ENCODE measurements at places on chromosomes 6 and 20.
A peak's percentile ranks its signal among the peaks of the same experiment; 100 is the strongest.

- peak; percentile 37 for DNase-seq
Observed at GRCh38 chr6:98845211-98846020, 11.0 kb downstream of the POU3F2 start.

GRCh38 chr6:41935193-41935574 is 6.4 kb downstream of the CCND3 start:
- DNase-seq = no peak

DNA sequence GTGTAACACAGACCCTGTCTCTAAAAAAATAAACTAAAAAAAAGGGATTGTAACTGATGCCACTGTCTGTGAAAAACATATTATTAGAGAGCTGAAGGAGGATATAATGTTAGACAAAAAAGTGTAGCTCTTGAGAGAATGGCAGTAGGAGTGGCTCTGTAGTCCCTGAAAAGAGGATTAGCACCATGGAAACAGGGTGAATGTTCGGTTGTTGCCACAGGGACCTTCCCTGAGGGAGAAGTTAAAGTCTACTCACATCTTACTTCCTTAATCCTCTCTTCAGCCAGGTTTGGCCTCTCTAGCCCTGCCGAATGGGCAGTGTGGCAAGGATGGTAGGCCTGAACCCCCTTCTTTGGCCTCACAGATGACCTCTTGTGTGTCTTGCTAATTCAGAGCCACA is 12.1 kb downstream of the SCAND1 start:
- DNase-seq = no peak

DNA sequence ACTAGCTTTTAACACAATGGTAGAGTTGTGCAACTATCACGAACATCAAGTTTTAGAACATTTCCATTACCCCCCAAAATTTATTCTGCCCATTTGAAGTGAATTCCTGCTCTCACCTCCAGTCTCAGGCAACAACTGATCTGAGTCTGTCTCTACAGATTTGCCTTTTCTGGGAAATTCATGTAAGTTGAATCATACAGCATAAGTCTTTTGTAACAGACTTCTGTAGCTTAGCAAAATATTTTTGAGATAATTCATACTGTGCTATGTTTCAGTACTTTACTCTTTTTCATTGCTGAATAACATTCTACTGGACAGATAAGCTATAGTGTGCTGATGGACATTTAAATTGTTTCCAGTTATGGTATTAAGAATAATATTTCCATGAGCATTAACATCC is 447.3 kb upstream of the GJE1 start:
- DNase-seq = no peak

DNA sequence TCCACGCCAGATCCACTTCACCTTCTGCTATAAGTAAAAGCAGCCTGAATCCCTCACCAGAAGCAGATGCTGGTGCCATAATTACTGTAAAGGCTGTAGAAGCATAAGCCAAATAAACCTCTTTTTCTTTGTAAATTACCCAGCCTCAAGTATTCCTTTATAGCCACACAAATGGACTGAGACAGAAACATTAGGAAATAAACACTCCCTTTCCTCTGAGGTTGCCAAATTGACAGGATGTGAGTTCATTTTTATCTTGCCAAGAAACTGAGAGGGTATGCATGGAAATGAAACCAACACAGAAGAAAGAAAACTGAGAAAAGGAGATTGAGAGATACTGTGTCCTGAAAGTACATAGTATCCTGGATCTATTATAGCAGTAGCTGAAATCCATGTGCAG is 481.2 kb downstream of the HAO1 start:
- DNase-seq = no peak

DNA sequence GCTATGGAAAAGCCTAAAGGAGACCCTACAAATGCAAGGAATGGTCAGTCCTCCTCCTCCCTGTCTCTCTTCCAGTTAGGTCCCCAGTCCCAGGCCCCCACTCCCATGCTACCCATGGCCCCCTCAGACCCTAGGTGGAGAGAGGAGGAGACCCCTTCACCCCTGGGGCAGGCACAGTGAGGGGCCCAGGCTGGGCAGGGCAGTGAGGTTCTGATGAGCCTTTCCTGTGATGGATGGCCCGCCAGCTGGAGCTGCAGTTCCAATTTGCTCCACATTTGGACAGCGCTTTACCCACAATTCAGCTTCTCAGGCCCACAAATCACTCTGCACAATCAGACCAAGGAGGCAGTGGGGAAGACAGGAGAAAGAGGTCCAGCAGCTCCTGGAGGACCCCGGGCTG is 37.3 kb upstream of the MLN start:
- no peak for DNase-seq

- DNase-seq = no peak
Observed at GRCh38 chr20:13788167-13788834, 3.5 kb downstream of the NDUFAF5 start.

DNA sequence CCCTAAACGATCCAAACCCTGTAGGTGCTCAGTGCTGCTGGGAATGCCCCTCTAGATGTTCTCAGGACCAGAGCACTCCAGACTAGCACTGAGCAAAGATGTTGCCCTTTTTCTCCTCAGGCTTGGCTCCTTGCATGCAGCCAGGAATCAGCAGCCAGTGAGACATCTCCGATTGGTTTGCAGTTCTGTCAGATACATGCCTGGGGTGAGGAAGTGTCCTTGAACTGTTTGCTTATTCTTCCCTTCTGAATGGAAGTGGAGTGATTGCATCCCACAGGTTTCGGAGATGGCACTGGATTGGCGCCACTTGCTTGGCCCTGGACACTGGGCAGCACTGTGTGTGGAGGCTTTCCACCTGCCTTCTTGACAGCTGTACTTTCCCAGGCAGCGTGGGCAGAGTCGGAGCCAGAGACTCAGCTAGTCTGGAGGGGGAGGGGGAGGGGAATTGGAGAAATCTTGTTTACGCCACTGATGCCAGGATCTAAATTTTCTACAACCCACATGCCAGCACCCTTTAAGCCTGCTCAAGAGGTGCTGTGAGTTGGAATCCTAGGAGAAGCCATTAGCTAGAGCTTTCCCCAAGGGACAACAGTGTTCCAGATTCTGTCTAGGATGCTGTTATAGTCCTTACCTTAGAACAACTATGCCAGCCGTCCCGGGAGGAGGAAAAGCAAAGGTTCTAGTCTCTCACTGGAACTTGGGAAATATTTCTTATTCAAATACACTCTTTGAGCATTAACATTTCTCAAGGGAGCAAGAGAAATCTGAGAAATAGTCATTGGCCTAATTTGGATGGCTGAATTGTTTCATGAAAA is 49.2 kb upstream of the SASH1 start:
- no peak for DNase-seq

DNA sequence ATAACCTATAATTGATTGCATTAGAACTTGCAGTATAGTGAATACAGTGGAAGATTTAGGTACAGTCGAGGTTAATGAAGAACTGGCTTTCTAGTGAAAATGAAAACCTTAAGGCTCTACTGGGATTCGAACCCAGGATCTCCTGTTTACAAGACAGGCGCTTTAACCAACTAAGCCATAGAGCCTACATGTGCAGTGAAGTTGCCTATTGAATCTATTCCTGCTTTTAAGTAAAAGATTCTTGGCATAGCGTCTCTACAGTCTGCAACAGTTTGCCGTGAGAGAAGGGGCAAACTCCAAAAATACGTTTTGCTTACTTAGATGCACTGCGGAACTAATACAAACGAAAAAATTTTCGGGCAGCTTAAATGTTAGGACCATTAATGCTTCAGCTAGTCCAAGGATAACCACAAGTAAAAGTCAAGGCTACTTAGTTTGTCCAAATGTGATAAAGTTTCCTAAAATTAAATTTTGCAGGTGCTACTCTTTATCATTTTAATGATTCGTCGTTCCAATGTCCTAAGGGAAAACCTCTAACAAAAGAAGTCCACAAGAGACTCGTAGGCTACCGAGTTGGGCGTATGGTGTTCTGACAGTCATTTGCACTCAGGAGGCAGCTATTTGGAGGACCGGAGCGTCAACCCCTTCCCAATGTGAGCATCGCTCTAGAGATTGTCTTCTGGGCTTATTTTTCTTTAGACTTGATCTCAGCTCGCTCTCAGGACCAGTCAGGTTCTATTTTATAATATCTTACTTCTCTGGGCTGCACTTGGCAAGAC is 31.3 kb upstream of the ZSCAN23 start:
- DNase-seq = no peak

DNA sequence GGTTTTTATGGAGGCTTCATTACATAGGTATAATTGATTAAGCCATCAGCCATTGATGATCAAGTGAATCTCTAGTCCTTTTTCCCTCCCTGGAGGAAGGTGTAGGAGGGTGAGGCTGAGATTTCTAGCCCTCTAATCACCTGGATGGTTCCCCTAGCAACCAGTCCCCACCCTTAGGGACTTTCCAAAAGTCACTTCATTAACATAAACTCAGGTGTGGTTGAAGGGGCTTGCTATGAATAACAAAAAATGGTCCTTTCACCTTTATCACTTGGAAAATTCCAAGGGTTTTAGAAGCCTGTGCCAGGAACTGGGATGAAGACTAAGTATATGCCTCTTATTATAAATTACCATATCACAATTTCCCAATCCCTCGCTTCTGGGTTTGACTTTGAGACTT is 40.4 kb downstream of the SMPDL3A start:
- no peak for DNase-seq

DNA sequence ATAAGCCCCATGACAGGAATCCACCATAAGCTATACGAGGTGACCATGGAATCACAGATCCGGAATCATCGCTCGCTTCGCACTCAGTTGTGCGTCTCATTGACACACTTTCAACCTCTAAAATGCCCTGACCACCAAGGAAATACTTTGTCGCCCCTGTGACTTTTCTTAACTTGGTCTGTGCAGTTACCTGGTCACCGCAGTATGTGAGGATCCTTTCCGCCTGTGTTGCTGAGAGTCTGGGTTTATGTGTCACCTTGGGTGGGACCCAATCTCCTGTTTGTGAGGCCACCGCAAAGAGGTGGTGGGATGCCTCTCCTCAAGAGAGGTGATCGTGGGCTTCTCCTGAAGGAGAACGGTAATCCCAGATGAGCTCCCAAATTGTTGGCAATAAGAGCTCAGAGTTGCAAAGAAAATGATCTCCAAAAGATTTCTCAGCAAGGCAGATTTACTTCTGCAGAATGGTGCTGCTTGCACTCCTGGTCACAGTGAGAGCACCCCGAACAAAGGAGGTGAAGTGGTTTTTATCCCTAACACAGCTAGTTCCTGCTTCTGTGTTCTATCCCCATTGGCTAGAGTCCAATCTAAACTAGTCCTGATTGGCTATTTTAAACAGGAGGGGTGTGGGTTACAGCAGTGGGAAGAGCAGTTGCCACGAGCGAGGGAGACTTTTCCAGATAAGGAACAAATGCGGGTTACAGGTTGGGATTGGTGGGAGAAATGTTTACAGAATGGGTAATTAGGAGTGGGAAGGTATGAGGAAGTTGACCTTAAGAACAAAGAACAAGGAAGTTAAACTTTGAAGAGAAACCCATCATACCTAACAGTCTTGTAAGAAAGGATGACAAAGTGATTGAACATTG is 9.1 kb upstream of the ZNFX1 start:
- no peak for DNase-seq
